H9 (cell line): ENCODE measurements at places on chromosomes 12 and 14. TPM values are rescaled to one million over a fixed set of nuclear protein-coding genes. Genes with fewer than 3 reads are reported as not detected.

- no peak for DNase-seq
Observed at GRCh38 chr12:121581686-121582429, 1.0 kb upstream of the KDM2B start.

DNA sequence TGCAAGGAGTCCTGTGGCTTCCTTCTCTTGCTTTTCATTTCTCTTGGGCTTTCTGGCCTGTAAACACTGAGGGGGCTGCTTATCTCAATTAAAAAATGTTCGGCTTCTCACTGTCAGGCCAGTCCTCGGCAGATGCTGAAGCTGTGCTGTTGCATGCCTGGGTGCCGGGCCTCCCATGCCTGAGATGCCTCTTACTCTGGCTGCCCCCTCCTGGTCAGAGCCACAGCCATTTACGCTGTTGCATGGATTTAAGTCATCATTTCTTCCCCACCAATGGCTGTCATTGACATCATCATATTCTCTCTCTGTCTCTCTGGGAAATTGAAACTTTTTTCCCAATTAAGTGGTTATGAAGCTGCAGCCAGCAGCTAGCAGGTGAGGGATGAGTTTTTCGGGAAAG is 53.7 kb downstream of the FOXN4 start:
- DNase-seq, result no peak

DNA sequence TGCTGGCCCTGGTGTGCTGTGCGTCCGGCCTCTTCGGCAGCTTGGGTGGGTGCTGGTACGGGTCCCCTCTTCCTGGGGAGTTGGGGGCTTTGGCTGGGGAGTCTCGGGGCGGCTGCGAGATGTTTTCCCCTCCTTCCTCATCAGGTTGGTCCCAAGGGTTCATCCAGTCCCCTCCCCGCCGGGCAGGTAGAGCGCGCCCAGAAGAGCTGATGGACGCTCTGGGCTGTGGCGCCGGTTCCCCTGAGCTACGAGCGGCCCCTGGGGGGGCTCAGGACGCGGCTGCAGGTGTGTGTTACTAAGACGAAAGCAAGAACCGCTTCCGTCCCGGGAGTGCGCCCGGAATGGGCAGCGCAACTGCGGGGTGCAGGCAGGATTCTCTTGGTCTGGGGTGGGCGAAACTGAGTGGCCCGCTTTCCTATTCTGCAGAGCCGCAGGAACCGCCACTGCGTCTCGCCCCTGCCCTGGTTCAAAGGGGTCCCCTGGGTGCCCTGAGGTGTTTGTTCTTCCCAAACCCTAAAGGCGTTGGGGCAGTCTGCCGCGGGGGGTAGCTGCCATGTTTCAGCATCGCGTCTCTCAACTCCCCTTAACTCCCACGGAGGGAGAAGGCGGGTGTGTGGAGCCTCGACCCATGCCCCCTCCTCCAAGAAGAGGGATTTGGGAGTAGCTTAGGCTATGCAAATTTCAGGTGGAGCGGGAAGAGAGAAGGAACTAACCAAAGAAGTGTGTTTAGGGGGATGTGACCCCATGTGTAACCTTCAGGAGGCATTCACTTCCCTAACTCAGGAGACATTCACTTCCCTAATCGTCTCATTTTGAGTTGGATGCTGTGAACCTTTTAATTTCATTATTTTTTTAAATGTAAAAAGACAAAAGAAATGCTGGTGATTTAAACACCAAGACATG is 1.2 kb downstream of the SLC24A4 start:
- DNase-seq, result peak; percentile 39

DNA sequence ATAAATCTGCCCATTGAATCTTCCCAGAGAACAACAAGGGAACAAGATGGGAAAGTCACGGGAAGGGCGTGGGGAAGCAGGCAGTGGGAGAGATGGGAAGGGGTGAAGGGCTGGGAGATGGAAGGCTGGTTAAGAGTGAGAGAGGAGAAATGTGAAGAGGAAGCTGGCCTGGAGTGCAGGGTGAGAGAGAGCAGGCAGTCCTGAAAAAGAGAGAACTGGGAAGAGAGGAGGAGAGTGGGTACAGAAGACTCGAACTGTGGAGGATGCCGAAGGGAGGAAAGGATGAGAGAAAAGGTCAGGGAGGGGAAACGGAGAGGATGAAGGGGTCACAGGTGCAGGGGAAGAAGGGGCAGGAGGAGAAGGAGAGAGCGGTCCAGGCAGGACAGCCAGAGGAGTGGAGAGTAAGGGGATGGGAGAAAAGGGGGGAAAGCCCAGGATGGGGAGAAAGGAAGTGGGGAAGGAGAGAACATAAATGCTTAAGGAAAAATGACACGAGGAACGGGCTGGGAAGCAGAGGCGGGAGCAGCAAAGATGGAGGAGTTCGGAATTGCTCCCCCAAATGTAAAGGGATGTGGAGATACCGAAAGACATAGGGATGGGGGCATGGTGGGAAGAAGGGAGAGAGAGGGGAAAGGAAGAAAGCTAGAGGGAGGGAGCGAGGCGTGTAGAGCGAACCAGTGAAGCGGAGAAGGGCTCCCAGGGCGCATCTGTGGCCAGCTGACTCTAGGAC is 1.2 kb downstream of the PIANP start:
- no peak for DNase-seq

ARL6IP4 gene
- 124 and 132 TPM in 2 replicates for total RNA-seq

WNT5B gene
- total RNA-seq, result 0.61 and 1.5 TPM in 2 replicates

KRT80 gene
- total RNA-seq, result 0.07 TPM in 1 of 2 replicates, not detected in the other

GRCh38 chr12:47835006-47835830 is 15.5 kb upstream of the HDAC7 start:
- DNase-seq, result peak; percentile 28

GRCh38 chr12:94731733-94732360 is 81.5 kb upstream of the TMCC3 start:
- no peak for DNase-seq

SLC25A47 gene
- 0.13 TPM in 1 of 2 replicates, not detected in the other for total RNA-seq

PPP1R1A gene
- total RNA-seq, result 4.3 and 8.5 TPM in 2 replicates

- no peak for DNase-seq
Observed at GRCh38 chr14:22599349-22599748, 1.2 kb downstream of the ABHD4 start.

LLPH gene
- total RNA-seq, result 29.9 and 33.4 TPM in 2 replicates

GRCh38 chr14:76924371-76925096 is 98.3 kb downstream of the LRRC74A start:
- peak; percentile 95 for DNase-seq

RTN1 gene
- 0.92 and 1.8 TPM in 2 replicates for total RNA-seq

- DNase-seq, result no peak
Observed at GRCh38 chr14:104576970-104577332, 2.6 kb upstream of the C14orf180 start.

GRCh38 chr12:130354407-130354806 is 16.7 kb downstream of the PIWIL1 start:
- DNase-seq, result no peak

OASL gene
- total RNA-seq, result not detected in 2 replicates

GRCh38 chr14:99057576-99058083 is 214.4 kb downstream of the BCL11B start:
- no peak for DNase-seq

C12orf56 gene
- total RNA-seq, result 1.5 and 2.2 TPM in 2 replicates

SERPINA3 gene
- not detected in 2 replicates for total RNA-seq

GRCh38 chr14:90677484-90678050 is 138.7 kb downstream of the TTC7B start:
- DNase-seq, result no peak

RASSF9 gene
- total RNA-seq, result 0.04 TPM in 2 replicates
